ENCODE measurements at places on chromosomes 11 and 22.
A peak's percentile ranks its signal among the peaks of the same experiment; 100 is the strongest.

- H3K4me3 ChIP-seq: no peak overlapping the region
- H3K4me1 ChIP-seq: peaks cover 26% of the 10 kb centered on the region
- H3K36me3 ChIP-seq: peaks cover 15% of the 10 kb centered on the region
- H3K27me3 ChIP-seq: peaks cover 21% of the 10 kb centered on the region
- H3K27ac ChIP-seq: no peak overlapping the region
These were observed 1.4 kb upstream of the PEX16 start for GRCh38 chr11:45918962-45919675.

DNA sequence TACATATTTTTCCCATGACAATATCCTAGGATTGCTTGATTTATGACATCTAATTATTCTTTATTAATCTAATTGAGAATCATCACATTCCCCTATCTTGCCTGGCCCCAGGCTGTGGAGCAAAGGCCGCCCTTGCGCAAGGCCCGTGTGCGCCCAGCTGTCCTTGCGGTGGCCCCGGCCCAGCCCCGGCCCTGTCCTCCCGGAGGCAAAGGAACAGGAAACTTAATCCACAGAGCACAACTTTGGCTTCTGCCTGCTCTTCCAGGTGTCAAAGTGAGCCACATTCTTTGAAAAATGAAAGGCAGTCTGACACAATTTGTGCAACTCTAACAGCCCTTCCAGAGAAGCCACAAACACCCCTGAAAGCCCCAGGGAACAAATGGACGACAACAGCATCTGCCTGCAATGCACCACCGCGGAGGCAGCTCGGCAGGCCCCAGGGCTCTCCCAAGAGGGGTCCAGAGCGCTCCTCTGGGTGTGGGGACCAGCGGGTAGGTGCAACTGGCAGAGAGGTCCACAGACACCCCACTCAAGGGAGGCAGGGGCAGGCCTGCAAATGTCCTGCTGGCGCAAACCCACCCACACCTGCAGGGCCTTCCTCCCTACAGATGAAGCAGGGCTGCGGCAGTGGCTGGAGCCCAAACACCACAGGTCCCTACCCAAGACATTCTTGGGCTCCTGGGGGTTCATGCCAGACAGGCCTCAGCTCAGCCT is 30.3 kb downstream of the GNB1L start:
- peak; percentile 77 for DNase-seq
- H3K27ac ChIP-seq: no peak overlapping the region
- H3K27me3 ChIP-seq: no peaks in the 10 kb centered on the region
- peak overlapping the region; percentile 32 for H3K4me3 ChIP-seq

DNA sequence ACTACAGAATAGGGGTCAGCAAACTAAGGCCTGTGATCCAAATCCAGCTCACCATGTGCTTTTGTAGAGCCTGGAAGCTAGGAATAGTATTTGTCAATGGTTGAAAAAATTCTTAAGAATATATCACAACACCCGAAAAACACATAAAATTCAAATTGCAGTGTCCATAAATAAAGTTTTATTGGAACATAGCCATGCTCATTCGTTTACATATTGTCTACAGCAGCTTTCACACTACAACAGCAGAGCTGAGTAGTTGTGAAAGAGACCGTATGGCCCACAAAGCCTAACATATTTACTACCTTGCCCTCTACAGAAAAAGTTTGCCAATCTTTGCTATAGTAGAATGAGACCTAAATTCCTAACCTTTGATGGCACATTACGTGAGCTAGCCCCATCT is 125.7 kb downstream of the CADM1 start:
- H3K4me1 ChIP-seq: no peaks in the 10 kb centered on the region
- no peaks in the 10 kb centered on the region for H3K27me3 ChIP-seq
- H3K36me3 ChIP-seq: no peaks in the 10 kb centered on the region
- no peak for DNase-seq
- no peak overlapping the region for H3K27ac ChIP-seq

DNA sequence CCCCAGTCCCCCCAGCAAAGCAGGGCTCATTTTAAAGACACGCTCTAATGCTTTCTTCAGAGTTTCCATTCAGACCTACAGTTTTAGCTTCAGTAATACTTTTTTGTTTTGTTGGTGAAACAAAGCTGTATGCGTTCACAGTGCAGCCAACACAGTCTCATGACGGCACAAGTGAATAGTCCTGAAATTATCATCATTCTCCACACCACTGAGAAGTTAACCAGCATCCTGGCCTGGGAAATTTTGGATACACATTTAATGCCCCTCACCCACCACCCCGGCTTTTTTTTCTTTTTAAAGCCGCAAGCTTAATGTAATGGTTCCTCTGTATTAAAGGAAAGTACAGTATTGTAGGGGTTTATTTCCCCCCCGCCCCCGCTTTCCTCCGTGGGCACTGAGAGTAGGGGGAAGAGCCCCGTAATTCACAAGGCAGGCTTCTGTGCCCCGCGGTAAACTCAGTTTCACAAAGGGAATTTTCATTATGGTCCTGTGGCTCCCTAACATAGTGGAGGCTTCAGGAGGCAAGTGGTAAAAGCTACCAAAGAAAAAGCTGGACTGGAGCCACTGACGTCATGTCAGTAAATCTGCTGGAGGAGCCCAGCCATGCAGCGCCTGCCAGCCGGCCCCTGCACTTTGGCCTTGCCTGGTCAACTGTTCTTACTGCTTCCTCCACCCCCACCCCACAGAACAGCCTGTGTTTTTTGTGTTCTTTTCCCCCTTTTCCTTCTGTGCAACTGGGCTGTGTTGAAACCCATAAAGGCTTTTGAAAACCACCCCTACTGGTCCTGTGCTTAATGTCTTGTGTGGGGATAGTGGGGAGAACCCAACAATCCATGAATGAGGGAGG is 18.2 kb downstream of the TEAD1 start:
- peak overlapping the region; percentile 84 for H3K27ac ChIP-seq
- peaks cover 64% of the 10 kb centered on the region for H3K4me1 ChIP-seq
- no peak for DNase-seq
- H3K27me3 ChIP-seq: no peaks in the 10 kb centered on the region

DNA sequence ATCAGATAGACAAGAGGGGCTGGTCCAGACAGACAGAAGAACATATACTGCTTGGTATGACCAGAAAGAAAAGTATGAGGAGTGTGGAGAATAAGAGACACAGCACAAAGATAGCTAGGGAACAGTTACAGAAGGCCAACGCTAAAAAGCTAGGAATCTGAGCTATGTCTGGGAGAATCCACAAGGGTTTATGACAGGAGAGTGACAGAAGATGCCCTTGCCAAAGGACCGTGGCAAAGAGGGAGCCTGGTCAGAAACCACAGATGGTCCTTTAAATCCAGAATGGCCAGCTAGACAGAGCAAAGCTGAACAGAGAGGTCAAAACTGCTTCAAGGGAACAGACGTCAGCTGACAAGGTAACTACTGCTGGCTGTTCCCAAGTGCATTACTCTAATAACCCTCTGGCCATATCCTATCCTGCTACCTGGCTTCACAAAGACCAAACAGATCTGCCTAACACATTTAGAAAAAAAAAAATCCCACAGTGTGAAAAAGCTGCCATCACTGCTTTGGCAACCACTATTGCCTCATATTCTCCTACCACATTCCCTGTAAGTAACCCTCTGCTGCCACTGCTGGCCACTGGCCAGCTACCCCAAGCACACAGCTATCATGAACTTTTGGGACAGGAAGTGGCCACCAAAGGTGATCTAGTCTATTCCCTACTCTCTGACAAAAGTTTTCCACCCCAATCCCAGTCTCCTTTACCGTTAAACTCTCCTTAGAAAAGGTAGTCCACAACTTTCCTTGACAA is 7.3 kb downstream of the SERGEF start:
- H3K36me3 ChIP-seq: peaks cover 1% of the 10 kb centered on the region

Data from trophoblast cell (in vitro differentiated cells and primary cell).